Spinal cord (tissue), 10 donors: ENCODE measurements at places on chromosomes 7 and 10. TPM values are rescaled to one million over a fixed set of nuclear protein-coding genes. Genes with fewer than 3 reads are reported as not detected.

Gene RBM20
- total RNA-seq, result 1.1 TPM

Gene ITGB8
- 57.4 TPM for total RNA-seq

Gene FRMPD2
- total RNA-seq, result 14.9 TPM

Gene IL2RA
- total RNA-seq, result 0.10 TPM

Gene MMRN2
- 33.5 TPM for total RNA-seq

Gene PODXL
- total RNA-seq, result 15.2 TPM

Gene CYP26A1
- total RNA-seq, result 0.28 TPM

Gene MOGAT3
- not detected for total RNA-seq

Gene EBLN1
- not detected for total RNA-seq

Gene NEUROG3
- total RNA-seq, result not detected

Gene CYP2E1
- total RNA-seq, result 12.7 TPM

Gene GPR26
- 7.6 TPM for total RNA-seq

Gene EPO
- total RNA-seq, result not detected

- DNase-seq, result peak; percentile 98
- peak within 1 kb of the TSS; percentile 83 for H3K4me3 ChIP-seq
- H3K4me1 ChIP-seq, result peaks cover 8% of the 10 kb centered on the region
- H3K27me3 ChIP-seq, result no peaks in the 10 kb centered on the region
These were observed at the start of gene MLLT10 for GRCh38 chr10:21533467-21534279. TSS of gene MLLT10 (plus strand) at chr10:21534232. CDS start at chr10:21534645, 413 bp downstream.

DNA sequence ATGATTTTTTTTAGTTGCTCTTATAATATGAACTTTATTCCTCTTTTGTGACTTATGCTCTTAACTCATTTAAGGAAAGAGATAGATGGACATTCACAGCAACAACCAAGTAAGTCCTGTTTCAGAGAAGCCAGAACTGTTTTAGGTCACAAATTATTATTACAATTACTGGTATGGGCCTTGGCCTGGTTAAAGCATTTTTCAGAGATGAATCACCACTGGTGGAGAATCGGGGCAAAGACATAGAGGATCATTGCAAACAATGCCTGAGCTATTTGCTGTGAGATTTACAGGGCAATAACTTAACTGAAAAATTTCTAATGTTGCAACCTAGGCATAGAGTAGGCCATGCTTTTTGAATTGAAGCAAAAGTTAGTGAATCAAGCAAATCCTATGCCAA, 138.0 kb upstream of the YAE1 start:
- H3K27ac ChIP-seq, result no peak overlapping the region
- no peak overlapping the region for H3K4me3 ChIP-seq
- DNase-seq, result no peak
- no peaks in the 10 kb centered on the region for H3K36me3 ChIP-seq

- DNase-seq, result no peak
- no peak overlapping the region for H3K4me3 ChIP-seq
- H3K36me3 ChIP-seq, result no peaks in the 10 kb centered on the region
- peaks cover 10% of the 10 kb centered on the region for H3K4me1 ChIP-seq
- H3K27ac ChIP-seq, result no peak overlapping the region
These were observed 5.8 kb downstream of the H2BK1 start for GRCh38 chr7:151204383-151205032.

- no peak overlapping the region for H3K4me3 ChIP-seq
- no peak overlapping the region for H3K27ac ChIP-seq
- no peaks in the 10 kb centered on the region for H3K4me1 ChIP-seq
- H3K27me3 ChIP-seq, result no peaks in the 10 kb centered on the region
- H3K36me3 ChIP-seq, result no peaks in the 10 kb centered on the region
These were observed 687.8 kb downstream of the IPMK start for GRCh38 chr10:57579926-57580325.

GRCh38 chr10:95475827-95476468, 85.2 kb downstream of the SORBS1 start:
- peaks cover 31% of the 10 kb centered on the region for H3K4me1 ChIP-seq
- H3K27me3 ChIP-seq, result no peaks in the 10 kb centered on the region
- peak overlapping the region; percentile 69 for H3K27ac ChIP-seq

GRCh38 chr10:6920072-6921019, 340.3 kb upstream of the PRKCQ start:
- no peak overlapping the region for H3K4me3 ChIP-seq
- H3K27me3 ChIP-seq, result no peaks in the 10 kb centered on the region
- H3K4me1 ChIP-seq, result no peaks in the 10 kb centered on the region
- no peaks in the 10 kb centered on the region for H3K36me3 ChIP-seq
- peak; percentile 94 for DNase-seq

DNA sequence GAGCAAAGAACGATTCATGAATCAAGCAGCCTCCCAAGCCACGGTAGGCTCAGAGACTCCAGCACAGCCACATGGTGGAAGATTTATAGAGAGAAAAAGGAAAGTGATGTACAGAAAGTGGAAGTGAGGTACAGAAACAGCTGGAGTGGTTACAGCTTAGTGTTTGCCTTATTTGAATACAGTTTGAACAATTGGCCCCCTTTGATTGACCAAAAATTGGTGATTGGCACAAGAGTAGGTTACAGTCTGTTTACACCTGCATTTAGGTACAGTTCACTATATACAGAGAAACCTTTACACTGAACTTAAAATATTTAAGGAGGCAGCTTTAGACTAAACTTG, 136.4 kb upstream of the ASAH2 start:
- H3K27me3 ChIP-seq, result no peaks in the 10 kb centered on the region
- no peaks in the 10 kb centered on the region for H3K36me3 ChIP-seq
- H3K4me3 ChIP-seq, result no peak overlapping the region
- DNase-seq, result no peak
- H3K4me1 ChIP-seq, result no peaks in the 10 kb centered on the region

GRCh38 chr7:2092279-2092678, 140.5 kb downstream of the MAD1L1 start:
- no peak for DNase-seq
- no peak overlapping the region for H3K27ac ChIP-seq
- H3K4me3 ChIP-seq, result no peak overlapping the region
- no peaks in the 10 kb centered on the region for H3K27me3 ChIP-seq
- H3K36me3 ChIP-seq, result peaks cover 49% of the 10 kb centered on the region
- peaks cover 23% of the 10 kb centered on the region for H3K4me1 ChIP-seq

GRCh38 chr7:155299535-155300202, 2.0 kb downstream of the INSIG1 start:
- DNase-seq, result no peak
- H3K4me3 ChIP-seq, result peak overlapping the region; percentile 59
- H3K36me3 ChIP-seq, result peaks cover 17% of the 10 kb centered on the region
- H3K4me1 ChIP-seq, result peaks cover 34% of the 10 kb centered on the region
- no peaks in the 10 kb centered on the region for H3K27me3 ChIP-seq

DNA sequence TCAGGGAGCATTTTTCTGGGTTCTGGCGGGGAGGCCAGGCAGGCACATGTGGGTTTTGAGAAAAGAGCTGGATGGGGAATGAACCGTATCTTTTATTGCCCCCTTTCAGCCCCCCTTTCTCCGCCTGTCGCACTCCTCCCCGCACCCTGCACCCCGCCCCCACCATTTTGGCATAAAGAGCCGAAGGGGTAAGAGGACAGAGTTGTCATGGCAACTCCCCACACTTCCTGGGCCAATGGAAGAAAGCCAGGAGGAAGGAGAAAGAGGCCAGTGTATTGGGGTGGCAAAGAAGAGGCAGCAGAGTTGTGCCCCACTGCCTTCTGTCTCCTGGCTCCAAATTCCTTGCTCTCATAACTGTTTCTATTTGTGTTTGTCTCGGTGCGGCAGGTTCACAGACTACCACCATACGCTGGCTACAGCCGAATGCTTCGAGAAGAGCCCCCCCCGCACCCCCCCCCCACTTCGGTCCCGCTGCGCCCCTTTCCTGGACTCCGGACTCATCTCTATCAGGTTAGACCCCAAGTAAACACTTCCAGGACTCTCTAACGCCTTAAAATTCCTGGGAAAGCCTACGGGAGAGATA, 3.4 kb downstream of the KCNIP2 start:
- peak; percentile 93 for DNase-seq
- H3K27ac ChIP-seq, result peak overlapping the region; percentile 86
- H3K4me1 ChIP-seq, result peaks cover 67% of the 10 kb centered on the region
- H3K36me3 ChIP-seq, result no peaks in the 10 kb centered on the region
- no peaks in the 10 kb centered on the region for H3K27me3 ChIP-seq
- peak overlapping the region; percentile 58 for H3K4me3 ChIP-seq

GRCh38 chr7:158295966-158296797, 291.4 kb downstream of the PTPRN2 start:
- no peak overlapping the region for H3K27ac ChIP-seq
- H3K4me3 ChIP-seq, result no peak overlapping the region
- no peaks in the 10 kb centered on the region for H3K27me3 ChIP-seq
- no peaks in the 10 kb centered on the region for H3K36me3 ChIP-seq

DNA sequence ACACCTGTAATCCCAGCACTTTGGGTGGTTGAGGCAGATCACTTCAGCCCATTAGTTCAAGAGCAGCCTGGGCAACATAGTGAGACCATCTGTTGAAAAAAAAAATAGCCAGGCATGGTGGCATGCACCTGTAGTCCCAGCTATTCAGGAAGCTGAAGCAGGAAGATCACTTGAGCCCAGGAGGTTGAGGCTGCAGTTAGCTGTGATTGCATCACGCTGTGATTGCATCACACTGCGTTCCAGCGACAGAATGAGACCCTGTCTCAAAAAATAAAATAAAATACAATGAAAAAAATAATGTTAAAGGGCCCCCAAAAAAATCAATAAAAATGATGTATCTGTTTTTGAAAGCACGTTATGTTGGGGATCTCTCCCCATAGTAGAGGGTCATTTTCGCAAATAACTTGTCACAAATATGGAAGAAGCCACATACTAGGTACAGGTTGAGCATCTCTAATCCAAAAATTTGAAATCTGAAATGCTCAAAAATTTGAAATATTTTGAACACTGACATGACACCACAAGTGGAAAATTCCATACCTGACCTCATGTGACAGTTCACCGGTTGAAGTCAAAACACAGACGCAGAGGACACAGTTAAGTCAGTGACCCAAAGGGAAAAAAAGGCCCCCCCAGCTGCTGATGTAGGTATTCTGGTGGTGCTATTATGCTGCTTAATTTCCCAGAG, 9.5 kb downstream of the CISD1 start:
- no peak for DNase-seq
- no peaks in the 10 kb centered on the region for H3K4me1 ChIP-seq
- H3K27me3 ChIP-seq, result no peaks in the 10 kb centered on the region
- H3K27ac ChIP-seq, result no peak overlapping the region

DNA sequence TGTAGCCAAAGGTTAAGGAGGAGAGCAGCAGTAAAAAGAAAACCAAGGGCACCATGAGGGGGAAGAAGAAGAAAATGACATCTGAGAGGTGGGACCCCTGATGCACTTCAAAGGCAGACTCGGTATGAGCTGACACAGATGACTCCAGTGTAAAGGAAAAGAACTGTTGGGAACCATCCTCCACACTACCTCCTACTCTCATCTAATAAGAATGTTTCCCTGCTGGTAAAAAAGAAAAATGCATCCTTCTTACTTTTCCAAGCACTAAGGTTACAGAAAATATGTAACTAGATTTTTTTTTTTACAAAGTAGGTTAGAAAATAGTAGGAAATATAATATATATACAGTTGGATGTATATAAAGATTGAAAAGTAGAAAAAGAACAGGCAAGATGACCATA, 16.9 kb downstream of the TAS2R41 start:
- H3K4me1 ChIP-seq, result no peaks in the 10 kb centered on the region
- H3K27me3 ChIP-seq, result no peaks in the 10 kb centered on the region
- H3K4me3 ChIP-seq, result no peak overlapping the region
- no peaks in the 10 kb centered on the region for H3K36me3 ChIP-seq
- no peak for DNase-seq

DNA sequence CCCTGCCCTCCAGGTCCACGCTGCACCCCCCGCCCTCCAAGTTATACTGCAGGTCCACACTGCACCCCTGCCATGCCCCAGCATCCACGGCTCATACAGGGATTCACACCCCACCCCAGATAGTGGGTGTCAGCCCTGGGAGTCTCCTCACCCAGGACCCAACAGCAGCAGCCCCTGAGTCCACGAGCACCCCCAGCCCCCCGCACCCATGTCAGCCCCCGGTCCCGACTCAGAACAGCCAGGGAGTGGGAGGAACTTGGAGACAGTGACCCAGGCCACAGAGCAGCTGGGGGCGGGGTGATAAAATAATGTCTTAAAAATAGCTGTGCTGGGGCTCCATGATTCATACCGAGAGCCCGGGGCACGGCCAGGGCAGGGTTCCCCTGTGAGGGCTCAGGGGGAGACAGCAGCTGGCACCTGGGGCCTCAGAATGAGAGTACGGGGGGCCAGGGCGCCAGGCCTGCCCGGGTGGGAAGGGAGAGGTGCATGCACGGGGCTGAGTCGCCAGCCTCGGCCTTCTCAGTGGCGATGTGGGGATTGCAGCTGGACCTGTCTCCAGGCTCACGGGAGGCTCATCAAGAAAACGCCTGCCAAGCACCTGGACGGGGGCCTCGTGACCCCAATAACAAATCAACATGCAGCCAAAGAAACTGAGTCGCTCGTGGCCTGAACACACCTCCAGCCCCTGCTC, 29.8 kb downstream of the ADAP1 start:
- H3K27ac ChIP-seq, result no peak overlapping the region
- peaks cover 70% of the 10 kb centered on the region for H3K36me3 ChIP-seq
- peaks cover 48% of the 10 kb centered on the region for H3K4me1 ChIP-seq
- H3K27me3 ChIP-seq, result no peaks in the 10 kb centered on the region

DNA sequence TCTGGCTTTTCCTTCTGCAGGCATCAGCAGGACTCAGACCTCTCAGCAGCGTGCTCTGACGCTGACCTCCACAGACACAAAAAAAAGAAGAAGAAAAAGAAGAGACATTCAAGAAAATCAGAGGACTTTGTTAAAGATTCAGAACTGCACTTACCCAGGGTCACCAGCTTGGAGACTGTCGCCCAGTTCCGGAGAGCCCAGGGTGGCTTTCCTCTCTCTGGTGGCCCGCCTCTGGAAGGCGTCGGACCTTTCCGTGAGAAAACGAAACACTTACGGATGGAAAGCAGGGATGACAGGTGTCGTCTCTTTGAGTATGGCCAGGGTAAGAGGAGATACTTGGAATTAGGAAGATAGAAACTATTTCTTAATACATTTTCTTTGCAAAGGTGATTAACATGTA, 115.7 kb downstream of the CYTH3 start:
- no peak overlapping the region for H3K4me3 ChIP-seq
- H3K4me1 ChIP-seq, result peaks cover 16% of the 10 kb centered on the region
- H3K27ac ChIP-seq, result no peak overlapping the region
- peaks cover 87% of the 10 kb centered on the region for H3K36me3 ChIP-seq

DNA sequence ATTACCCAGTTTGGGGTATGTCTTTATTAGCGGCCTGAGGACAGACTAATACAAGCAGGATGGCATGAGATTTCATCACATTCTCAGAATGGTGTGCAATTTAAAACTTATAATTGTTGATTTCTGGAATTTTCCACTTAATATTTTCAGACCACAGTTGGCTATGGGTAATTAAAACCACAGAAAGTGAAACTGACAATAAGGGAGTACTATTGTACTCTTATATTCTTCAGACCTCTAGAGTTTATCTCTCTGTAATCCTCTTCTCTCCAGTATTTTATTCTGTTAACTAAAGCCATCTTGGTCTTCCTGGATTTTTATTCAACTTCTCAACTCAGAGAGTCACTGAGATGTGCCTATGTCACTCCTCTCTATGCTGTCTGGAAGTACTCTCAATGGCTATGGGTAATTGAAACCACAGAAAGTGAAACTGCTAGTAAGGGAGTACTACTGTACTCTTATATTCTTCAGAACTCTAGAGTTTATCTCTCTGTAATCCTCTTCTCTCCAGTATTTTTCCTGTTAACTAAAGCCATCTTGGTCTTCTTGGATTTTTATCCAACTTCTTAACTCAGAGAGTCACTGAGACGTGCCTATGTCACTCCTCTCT, 118.3 kb downstream of the PPP1R17 start:
- H3K27me3 ChIP-seq, result no peaks in the 10 kb centered on the region
- no peak overlapping the region for H3K4me3 ChIP-seq
- no peak overlapping the region for H3K27ac ChIP-seq
- no peaks in the 10 kb centered on the region for H3K36me3 ChIP-seq
- no peaks in the 10 kb centered on the region for H3K4me1 ChIP-seq
- DNase-seq, result no peak

GRCh38 chr10:126380352-126381076, 7.8 kb downstream of the ADAM12 start:
- no peaks in the 10 kb centered on the region for H3K4me1 ChIP-seq
- no peaks in the 10 kb centered on the region for H3K27me3 ChIP-seq
- DNase-seq, result no peak
